ENCODE measurements at places on chromosomes 1 and 21.

DNA sequence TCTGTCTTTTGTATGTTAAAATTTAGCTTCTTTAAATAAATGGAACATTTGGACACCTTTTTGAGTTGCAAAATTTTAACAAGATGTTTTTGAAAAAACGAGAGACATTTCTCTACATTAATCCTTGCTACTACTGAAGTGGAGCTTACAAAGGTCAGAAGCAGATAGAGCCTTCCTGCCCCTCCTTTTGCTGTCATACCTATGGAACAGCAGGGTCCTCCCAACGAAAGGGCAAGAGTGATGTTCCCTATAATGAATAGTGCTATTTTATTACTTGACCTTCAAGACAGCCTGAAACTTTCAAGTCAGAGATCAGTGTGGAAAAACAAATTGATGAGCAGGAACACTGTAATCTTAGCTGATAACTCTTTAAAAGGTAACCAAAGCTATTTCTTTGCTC, 1538.9 kb downstream of the PLA2G4A start:
- DNase-seq = no peak

DNA sequence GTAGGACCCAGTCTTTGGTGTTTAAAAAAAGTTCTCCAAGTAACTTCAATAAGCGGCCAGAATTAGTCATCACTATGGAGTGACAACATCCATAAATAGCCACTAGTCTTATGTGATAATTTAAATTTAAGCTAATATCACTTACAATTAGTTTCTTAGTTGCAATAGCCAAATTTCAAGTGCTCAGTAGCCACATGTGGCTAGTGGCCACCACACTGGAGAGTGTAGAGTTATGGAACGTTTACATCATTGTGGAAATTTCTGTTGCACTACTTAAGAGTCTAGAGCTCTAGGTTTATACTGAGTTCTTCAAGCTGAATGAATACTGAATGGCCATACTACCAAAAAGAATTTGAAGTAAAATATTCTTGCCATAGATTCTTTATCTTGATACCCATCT, 121.1 kb downstream of the RUNX1 start:
- no peak for DNase-seq

DNA sequence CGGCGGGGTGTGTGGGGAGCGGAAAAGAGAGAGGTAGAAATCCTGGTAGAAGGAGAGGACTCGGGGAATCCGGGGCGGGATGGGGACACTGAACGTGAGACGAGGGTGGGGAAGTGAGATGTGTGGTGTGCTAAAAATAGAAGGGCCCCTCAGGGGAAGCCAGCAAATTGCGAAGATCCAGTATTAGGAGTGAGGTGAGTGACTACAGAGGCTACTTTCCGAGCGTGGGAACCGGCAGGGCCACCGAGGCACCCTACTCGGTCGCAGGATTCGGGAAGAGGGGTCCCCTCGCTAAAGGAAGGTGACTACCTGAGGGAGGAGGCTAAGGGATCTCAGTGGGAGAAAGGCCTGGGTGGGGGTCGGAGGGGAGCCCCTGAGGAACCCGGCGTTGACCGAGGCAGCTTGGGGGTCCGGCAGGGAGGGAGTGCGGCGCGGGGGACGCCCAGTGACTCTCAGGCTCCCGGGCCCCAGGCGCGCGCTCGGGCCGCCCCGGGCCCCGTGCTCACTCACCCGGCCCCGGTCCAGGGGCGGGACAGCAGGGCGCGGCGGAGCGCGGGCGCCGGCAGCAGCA, 318 bp downstream of the ALDH4A1 start:
- no peak for DNase-seq

DNA sequence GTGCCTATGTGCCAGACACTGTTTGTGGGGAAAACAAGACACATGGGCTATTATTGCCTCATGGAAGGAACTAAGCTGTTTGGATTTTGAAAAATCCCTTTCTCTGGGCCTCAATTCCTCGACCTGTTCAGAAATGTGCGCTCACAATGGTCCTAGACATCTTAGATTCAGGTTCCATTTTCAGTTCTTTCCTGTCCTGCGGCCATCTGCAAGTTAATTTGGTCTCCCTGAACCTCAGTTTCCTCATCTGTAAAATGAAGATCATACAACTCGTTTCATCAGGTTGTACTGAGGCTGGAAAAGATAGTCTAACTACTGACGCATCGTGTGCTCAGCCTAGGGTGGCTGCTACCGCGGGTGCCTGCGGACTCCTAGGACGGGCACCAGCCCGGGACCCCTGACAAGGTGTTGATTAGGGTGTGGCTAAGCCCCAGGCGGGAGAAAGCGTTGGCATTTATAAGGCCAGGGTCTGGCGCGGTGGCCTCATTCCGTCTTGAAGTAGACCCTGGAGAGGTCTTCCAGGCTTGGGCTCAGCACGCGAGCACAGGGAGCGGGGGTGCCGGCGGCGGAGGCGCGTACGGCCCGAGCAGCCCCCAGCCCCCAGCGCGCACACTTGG, 493 bp upstream of the ELOA start:
- no peak for DNase-seq

- no peak for DNase-seq
Observed at GRCh38 chr1:20329793-20330542, 39.3 kb downstream of the VWA5B1 start.

DNA sequence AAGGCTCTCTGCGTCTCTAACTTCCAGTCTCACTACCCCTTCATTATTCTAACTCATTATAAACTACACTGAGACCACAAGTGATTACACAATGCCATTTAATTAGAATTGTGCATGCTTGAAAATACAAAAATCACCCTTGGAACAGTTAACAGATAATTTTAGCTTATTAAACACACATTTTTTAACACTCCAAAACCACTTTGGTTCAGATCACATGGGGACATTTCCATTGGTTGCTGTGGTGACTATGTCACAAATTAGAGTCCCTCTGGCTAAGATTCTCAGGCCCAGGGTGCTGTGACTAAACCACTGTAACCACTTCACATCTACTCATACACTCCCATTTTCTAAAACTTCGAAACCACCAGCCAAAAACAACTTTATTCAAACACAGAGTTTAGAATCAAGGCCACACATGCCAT, 43.0 kb downstream of the JAK1 start:
- no peak for DNase-seq

DNA sequence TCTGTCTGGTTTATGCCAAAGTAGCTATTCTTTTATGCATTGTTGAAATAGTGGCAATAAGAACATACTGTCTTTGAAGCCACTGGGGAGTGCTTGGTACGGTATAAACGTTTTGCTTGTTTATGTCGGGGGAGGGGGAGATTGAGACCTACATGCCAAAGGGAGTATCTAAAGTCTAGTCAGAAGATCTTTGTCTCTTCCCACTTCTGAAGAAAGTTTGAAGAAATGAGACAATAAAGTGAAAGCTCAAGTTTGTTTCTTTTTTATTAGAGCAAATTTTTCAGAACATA, 6.8 kb downstream of the AKIRIN1 start:
- no peak for DNase-seq
